ENCODE measurements at places on chromosomes 7 and 10.

- no peak for DNase-seq
Observed at GRCh38 chr7:112060625-112061024, 145.6 kb downstream of the DOCK4 start.

- DNase-seq: no peak
Observed at GRCh38 chr10:15541376-15541775, 170.3 kb upstream of the FAM171A1 start.

DNA sequence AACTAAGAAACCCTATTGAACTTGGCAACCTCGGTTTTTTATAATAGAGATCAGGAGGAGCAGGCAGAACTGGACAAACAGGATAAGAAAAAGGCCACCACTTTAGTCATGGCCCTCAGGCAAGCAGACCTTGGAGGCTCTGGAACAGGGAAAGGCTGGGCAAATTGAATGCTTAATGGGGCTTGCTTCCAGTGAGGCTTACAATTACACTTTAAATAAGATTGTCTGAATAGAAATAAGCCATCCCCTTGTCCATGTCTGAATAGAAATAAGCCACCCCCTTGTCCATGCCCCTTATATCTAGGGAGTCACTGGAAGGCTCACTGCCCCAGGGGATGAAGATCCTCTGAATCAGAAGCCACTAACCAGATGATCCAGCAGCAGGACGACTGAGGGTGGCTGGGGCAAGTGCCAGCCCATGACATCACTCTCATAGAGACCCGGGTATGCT, 40.6 kb downstream of the AKR1B15 start:
- no peak for DNase-seq

DNA sequence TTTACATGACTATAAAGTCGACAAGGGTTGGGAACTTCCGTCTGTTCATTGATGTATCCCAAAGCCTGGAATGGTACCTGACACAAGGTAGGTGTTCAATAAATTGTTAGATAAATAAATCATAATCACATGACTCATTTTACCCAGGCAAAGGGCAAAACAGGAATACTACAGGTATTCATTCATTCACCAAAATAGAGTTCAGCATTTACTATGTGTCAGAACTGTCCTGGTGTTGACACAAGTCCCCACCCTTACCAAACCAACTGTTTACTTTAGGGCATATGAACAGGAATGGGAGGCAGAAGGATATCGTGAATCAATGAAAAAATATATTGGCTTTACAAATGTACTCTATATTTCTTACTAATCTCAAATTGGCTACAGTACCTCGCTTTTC, 666 bp upstream of the YAE1 start:
- DNase-seq: no peak

GRCh38 chr7:16455591-16455990, 9.9 kb downstream of the SOSTDC1 start:
- no peak for DNase-seq

- no peak for DNase-seq
Observed at GRCh38 chr10:86967481-86967941, 771 bp upstream of the ADIRF start.

- no peak for DNase-seq
Observed at GRCh38 chr7:36591636-36592035, 132.7 kb downstream of the AOAH start.
